ENCODE measurements at places on chromosomes 6 and 20. TPM values are rescaled to one million over a fixed set of nuclear protein-coding genes. Genes with fewer than 3 reads are reported as not detected.

- H3K27me3 ChIP-seq: no peaks in the 10 kb centered on the region
- H3K4me1 ChIP-seq: peaks cover 17% of the 10 kb centered on the region
- H3K36me3 ChIP-seq: no peaks in the 10 kb centered on the region
Observed at GRCh38 chr6:118725944-118726343, 74.6 kb upstream of the CEP85L start.

GRCh38 chr6:129672881-129673631, 36.9 kb downstream of the ARHGAP18 start:
- no peak overlapping the region for H3K27ac ChIP-seq
- no peak overlapping the region for H3K4me3 ChIP-seq
- DNase-seq: no peak
- H3K36me3 ChIP-seq: no peaks in the 10 kb centered on the region

- no peaks in the 10 kb centered on the region for H3K4me1 ChIP-seq
- H3K36me3 ChIP-seq: no peaks in the 10 kb centered on the region
- no peak overlapping the region for H3K4me3 ChIP-seq
- H3K27me3 ChIP-seq: no peaks in the 10 kb centered on the region
Observed at GRCh38 chr6:140303218-140303949, 928.9 kb upstream of the CITED2 start.

DNA sequence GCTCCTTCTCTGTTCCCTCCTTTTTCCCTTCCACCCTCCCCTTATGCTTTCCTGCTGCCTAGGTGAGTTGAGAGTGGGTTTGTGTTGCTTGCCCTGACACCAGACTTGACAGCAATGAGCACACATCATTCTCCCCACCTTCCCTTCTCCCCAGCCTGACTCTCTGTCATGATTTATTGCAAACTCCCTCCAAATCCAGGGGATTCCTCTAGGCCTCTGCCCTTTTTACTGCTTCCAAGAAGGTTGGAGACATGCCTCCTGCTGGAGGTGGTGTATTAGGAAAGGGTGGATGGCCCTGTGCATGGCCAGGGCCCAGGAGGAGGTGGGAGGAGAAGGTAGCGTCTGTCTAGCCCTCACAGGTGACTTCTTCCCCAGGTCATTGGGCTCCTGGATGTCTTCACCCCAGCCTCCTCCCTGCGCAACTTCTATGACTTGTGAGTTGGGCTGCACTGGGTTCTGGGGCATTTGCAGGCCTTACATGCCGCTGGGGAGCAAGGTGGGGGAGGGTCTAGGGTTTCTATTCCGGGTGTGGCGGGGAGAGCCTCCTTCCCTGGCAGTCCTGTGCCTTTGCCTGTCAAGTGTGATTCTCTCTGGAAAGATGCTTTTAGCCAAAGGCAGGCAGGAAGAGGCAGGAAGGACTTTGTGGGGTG, 2.1 kb downstream of the MAPK13 start:
- no peak for DNase-seq
- peak overlapping the region; percentile 83 for H3K4me3 ChIP-seq
- peaks cover 45% of the 10 kb centered on the region for H3K36me3 ChIP-seq
- no peaks in the 10 kb centered on the region for H3K27me3 ChIP-seq
- H3K27ac ChIP-seq: peak overlapping the region; percentile 18

The AGER gene
- 23.5 TPM for total RNA-seq

The SIRPB1 gene
- 7.8 TPM for total RNA-seq

The MAPK13 gene
- total RNA-seq: 58.5 TPM

Data from CD4-positive, alpha-beta T cell (primary cell).